ENCODE measurements at places on chromosomes 12 and 14.

DNA sequence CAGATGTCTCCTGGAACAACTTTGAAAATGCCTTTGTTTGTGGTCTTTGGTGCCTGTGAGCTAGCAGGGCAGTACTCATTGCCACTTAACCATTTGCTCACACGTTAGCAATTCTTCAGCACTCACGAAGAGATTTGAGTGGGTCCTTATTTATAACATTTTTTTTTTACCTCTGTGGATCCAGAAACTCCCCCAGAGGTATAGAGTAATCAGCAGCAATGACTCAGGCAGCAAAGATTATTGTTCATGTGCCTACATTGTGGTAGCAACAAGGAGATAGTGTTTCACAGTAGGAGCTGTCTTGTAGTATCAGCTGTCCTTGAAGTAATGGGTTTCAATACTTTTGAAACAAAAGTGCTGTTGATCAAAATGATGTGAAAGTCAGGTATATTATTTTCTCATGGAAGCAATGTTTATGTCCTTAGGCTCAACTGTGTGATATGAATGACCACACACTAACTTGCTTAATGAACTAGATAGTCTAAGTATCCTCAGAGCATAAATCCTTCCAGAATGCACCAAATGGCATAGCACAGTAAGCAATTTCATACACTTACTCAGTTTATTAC lies 304.1 kb downstream of the EGLN3 start:
- DNase-seq = no peak

DNA sequence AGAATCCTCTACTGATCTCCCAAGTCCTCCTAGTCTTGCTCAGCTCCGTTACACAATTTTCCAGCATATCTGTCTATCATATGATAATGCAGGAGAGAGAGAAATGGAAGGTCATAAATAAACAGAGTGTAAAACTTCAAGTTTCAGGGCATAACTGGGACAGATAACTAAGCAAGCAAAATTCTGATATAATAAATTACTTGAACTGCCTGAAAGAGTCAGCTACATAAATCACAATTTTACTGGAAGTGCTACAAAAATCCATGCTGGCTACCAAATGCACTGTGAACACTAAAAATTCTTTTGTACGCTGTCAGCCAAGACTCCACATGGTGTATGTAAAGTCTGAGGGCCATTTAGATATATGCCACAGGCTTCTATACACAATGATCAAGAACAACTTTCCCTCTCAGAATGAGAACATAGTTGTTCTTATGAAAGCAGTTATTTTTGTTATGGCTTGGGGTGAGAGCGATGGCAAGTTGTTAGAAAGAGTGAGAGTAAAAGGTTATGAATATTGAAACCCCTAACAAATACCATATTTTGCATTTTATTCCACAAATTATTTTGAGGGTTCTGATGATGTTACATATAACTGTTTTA lies 41.1 kb downstream of the GRIP1 start:
- DNase-seq = no peak

- DNase-seq = no peak
These were observed 45.4 kb upstream of the TESC start for GRCh38 chr12:117144599-117144998.

- no peak for DNase-seq
These were observed 19.8 kb downstream of the GALNT6 start for GRCh38 chr12:51371295-51371953.

DNA sequence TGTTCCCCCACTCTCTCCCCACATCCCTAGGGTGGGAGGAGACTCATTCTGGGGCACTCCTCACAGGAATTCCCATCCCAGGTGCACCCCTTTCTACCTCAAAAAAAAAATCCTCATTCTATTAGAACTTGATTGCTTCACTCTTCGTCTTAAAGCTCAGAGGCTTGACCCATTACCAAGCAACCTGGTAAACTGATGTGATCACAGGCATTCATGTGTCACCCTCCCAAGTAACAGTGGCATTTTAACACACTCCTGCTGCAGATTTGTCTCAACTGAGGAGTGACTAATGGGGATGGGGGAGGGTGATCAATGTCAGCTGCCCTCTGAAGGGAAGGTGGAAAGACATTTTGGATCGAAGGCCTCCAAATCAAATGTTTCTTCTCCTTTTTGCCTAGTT lies 78.1 kb upstream of the PTHLH start:
- no peak for DNase-seq

- DNase-seq = peak; percentile 59
These were observed 227.7 kb upstream of the CRY1 start for GRCh38 chr12:107320929-107321631.

GRCh38 chr14:49930720-49931119 lies 37.8 kb downstream of the ARF6 start:
- DNase-seq = no peak

DNA sequence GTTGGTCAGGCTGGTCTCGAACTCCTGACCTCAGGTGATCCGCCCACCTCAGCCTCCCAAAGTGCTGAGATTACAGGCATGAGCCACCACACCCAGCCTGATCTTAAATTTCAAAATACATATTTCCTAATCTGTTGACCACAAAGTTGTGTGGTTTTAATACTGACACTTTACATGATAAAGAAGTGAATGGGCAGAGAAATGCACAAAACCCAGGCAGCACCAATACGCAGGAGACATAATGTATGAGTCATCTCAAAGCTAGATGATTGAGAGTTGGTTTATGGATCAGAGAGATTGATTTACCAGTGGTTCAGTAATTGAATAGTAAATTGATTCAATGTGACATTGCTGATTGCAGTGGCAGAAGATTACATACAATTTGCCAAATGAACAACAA lies 19.2 kb upstream of the PPP2R5E start:
- DNase-seq = no peak

DNA sequence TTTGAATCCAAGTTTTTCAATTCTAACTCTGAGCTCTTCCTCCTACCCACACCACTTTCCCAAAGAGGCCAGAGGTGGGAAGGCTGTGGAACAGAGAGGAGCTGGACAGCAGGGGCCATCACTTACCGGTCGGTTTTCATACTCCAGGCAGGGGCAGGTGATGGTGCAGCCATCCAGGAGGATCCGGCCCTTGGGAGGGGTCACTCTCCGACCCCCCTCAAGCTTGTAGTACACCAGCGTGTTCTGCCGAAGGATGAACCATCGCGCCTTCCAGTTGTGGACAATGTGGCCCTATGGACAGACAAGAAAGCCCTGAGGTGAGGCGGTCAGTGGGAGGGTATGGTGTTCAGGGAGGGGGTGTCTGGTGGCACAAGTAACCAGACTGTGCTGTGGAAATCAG lies 14.4 kb downstream of the PLEK2 start:
- no peak for DNase-seq

DNA sequence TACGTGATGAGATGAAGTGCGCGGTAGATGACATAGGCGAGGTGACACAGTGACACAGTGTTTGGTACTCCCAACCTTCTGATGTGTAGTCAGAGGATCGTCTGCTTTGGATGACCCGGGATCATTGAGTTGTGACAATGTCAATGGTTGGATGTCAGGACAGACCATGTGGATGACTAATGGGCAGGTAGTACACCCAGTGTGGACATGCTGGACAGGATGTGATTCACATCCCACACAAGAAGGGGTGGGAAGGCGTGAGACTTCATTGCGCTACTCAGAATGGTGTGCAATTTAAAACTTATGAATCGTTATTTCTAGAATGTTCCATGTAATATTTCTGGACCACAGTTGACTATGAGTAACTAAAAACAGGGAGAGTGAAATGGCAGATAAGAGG lies 23.8 kb downstream of the MAP3K9 start:
- no peak for DNase-seq

- no peak for DNase-seq
These were observed 61.0 kb downstream of the HMGA2 start for GRCh38 chr12:65885312-65885711.
